Stimulated activated CD4-positive, alpha-beta T cell treated with anti-CD3 and anti-CD28 coated beads, Interleukin-15, amount 100 ng/mL, for 24 hours (primary cell): ENCODE measurements at places on chromosomes 2 and 18.

- no peak for DNase-seq
Measured at GRCh38 chr2:182247831-182248230, 179.0 kb downstream of the PDE1A start.

DNA sequence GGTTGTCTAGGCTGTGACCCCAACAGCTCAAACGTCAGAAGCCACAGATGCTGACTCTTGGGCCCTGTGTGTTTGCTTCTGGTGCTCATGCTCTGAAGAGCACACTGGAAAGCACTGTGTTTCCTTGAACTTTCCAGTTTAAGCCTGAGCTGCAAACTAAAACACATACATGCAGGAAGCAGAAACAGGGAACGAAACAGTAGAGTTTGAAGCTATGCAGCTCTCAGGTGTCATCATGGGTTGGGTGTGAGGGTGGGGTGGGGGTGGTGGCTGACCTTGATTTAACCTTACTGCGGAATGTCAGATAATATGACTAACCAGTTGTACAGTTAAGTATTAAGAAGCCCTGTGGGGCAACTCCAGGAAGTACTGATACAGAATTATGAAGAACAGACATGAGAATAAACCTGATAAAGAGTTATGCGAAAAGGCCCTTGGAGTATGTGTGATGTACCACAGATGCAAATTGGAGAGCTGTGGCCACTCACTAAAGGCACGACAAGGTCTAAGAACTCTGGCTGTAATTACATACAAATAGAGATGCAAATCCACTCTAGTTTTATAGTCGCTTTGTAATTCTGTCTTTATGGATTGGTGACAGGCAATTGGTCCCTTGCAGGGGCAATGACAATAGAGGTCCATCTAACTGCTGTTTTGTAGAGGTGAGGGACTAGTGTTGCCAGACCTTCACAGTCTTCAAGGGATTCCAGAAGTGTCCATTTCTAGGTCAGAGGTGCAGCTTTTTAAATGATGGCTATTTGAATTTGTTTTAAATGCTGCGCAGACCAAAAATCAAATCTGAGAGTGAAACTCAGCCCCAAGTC lies 273.1 kb downstream of the NAPG start:
- DNase-seq = no peak

GRCh38 chr2:161825429-161825828 lies 201.2 kb downstream of the SLC4A10 start:
- DNase-seq = no peak

DNA sequence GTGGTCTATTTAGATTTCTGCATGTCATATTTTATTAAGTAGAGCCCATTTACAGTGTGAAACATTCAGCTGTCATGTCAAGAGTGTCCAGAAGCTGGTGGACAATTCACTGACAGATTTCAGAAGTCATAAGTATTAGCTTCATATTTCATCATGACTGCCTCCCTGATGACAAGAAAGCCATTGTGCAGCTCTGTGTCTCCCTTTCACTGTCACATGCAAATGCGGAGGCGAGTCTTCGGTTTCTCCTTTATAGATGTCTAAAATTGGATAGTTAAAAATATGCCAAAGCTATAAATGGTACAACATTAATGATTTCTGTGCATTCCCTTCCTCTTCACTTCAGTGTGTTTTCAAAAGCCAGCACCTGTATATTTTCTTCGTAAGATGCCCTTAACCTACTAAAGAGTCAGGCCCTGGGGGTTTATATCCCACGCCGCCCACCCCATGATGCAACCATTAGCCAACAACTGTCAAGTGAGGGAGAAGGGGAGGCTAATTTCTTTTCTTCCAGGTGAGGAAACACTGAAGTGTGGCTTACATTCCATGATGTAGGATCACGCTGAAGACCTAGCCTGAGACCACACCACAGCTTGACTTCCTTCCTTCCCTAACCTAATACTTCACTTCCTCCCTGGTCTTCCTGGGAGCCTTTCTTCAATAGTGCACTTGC lies 99.6 kb upstream of the DDX18 start:
- DNase-seq = no peak

DNA sequence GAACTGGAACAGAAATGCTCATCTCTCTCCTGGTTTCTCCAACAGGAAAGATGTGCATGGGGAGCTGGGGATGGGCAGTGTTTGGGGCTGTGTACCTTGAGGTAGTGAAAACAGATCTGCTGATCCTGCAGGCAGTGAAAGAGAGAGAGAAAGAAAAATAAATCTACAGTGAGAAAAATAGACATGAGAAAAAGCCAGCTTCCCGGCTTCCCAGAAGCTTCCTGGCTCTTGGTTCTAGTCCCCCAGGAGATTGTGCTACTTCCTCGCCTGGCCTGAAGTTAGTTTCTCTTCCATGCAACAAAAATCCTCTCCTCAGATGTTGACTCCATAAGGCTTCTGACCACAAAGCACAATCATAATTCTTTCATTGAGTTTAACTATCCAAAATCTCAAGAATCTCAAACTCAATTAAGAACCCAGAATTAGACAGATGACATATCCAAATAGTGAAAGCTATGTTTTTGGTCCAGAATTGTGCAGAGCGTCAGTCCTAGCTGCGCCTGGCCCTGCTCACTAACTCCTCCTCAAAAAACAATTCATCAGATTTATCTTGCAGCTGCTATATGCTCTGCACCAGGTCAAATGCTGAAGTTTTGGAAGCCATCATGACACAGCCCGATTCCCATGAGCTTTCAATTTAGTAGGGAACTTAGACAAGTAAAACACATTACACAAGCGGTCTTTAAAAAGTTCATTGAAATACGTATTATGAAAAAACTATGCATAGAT lies 20.1 kb upstream of the NAB1 start:
- no peak for DNase-seq

- DNase-seq = no peak
Measured at GRCh38 chr2:126506786-126507185, 149.2 kb upstream of the GYPC start.

GRCh38 chr2:136361521-136361920 lies 243.6 kb upstream of the CXCR4 start:
- DNase-seq = peak; percentile 39

- no peak for DNase-seq
Measured at GRCh38 chr2:6506859-6507258, 358.8 kb downstream of the CMPK2 start.

DNA sequence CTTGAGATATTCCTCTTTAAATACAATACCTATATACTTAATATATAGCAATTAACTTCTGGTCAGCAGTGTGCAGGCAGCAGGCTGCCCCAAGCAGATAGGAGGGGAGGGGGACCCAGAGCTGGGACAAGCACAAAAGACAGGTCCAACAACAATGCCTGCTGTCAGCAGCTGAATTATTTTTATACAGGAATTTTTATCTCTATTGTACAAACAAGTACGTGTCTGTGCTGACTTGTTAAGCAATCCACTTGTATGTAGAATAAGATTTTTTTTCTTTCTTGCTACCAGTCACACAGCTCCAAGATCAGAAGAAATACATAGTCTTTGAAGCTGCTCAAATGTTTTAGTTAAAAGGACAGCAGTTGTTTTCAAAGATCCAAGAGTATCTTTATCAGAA lies 16.7 kb downstream of the BCL11A start:
- DNase-seq = no peak

DNA sequence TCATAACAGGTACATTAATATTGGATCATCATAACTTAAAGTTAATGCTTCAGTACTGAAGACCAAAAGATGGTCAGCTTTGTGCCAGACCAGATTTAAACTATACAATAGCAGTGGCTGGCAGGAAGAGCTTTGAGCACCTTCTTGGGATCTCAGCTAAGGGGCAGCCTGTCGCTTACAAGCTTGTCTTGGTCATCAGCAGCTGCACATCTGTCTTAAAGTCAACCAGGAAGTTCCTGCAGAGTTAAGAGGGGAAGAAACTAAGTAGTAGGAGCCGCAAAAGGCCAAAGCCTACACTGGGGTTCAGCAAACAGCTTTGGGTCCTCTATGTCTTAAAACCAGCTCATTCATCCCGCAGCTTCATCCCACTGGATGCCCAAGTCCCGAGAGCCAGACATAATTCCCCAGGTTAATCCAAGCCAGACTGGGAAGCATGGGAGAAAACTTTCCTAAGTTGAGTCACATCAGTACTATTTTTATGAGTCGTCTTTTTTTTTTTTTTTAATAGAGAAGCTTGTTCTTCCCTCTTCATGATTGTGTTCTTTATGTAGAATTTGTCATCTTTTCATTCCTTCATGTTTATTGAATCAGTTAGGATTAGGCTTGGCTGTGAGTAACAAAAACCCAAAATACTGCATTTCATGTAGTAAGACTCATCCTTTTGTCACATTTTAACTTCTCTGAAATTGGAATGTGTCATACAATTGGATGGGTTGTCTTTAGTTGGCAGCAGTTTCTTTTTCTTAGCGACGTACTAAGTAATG lies 59.3 kb downstream of the SERTAD2 start:
- DNase-seq = no peak

GRCh38 chr18:44973282-44973681 lies 292.6 kb downstream of the SETBP1 start:
- DNase-seq = peak; percentile 19
